Cardiac septum (tissue), 1 donor: ENCODE measurements at places on chromosomes 2 and 18.

GRCh38 chr2:112493858-112494648 is 12.1 kb downstream of the TTL start:
- DNase-seq: no peak

- DNase-seq: no peak
These were observed 152.6 kb upstream of the FSHR start for GRCh38 chr2:49306925-49307324.

DNA sequence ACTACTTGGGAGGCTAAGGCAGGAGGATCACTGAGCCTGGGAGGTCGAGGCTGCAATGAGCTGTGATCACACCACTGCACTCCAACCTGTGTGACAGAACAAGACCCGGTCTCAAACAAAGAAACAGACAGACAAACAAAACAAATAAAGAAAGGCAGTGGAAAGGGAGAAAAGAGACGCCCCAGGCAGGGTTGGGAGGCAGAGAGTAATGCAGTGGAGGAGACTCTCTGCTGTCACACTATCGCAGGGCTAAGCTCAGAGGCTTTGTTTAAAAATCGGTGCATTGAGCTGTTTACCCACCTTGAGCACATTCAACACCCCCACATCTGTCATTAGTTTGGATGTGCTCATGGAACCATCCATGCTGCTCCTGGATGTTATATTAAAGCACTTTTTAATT is 84.2 kb upstream of the RMP24 start:
- DNase-seq: no peak

GRCh38 chr2:211737282-211737681 is 801.3 kb downstream of the ERBB4 start:
- DNase-seq: no peak

DNA sequence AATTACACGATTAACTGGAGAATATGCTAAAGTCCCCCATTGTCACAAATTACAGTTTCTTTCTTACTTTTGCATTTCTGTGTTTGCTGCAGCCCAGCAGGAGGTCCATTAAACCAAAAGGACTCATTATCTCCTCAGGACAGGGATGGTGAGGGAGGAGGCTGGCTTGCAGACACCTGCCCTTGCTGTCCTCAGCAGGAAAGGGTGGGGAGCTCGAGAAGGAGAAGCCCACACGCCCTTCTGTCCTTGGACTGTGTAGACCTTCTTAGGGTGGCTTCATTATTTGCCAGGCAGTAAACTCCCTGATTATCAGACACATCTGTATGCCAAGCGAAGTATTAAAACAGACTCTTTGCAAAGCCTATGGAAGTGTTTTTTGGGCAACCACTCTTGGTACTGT is 196.0 kb downstream of the LDLRAD4 start:
- no peak for DNase-seq

GRCh38 chr2:189163889-189164288 is 15.7 kb downstream of the COL5A2 start:
- DNase-seq: no peak

DNA sequence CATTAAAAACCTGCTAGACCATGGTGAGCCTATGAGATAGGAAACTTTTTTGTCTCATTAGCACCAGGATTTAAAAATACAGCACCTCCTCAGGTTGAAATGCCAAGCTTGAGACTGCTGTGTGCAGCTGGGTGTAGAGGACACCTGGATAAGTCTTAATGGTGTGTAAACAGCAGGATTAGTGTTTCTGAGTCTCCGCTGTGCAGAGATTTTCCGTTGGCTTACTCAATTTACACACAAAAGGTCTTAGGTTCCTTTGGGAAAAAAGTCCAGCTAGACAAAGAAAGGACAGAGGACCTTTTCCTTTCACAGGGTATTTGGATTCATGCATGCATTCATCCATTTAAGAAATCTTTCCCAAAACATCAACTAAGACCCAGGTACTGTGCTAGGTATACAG is 168.1 kb downstream of the NRXN1 start:
- no peak for DNase-seq

GRCh38 chr2:6224267-6224666 is 532.1 kb downstream of the SOX11 start:
- no peak for DNase-seq

GRCh38 chr2:20339012-20339411 is 11.6 kb downstream of the PUM2 start:
- no peak for DNase-seq

GRCh38 chr2:204033611-204034495 is 97.3 kb downstream of the ICOS start:
- no peak for DNase-seq

- DNase-seq: no peak
These were observed 125.6 kb downstream of the GRB14 start for GRCh38 chr2:164495491-164496223.

DNA sequence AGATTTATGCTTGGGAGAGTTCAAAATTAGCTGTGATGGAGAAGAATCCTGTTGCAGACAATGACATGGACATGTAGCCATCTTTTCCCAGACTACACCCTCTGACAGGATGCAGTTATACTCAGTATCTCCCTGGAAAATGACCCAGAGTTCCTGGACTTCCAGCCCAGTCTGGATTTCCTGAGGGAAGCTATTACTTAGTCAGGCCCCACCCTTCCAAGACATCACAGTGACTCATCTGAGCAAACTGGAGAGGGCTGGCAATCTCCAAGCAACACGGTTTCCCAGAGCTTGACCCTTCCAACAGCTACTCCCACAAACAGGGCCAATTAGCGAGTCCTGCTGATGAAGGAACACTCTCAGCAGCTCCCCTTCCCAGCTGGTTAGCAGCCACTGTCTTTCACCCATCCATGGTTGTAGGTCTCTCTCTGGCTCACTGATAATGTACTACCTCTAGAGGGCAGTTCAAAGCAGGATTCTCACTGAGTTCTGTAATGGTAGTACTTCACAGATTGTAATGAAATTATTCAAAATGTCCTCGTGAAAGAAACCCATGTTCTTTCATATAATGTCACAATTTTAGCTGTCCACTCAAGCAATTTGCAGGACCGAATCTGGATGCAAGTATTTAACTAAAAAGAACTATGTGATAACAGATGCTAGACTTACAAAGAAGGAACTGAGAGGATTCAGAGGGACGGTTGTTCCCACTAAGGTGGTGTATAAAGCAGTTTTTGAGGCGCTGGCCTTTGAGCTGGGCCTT is 110.2 kb downstream of the MDH1 start:
- no peak for DNase-seq

DNA sequence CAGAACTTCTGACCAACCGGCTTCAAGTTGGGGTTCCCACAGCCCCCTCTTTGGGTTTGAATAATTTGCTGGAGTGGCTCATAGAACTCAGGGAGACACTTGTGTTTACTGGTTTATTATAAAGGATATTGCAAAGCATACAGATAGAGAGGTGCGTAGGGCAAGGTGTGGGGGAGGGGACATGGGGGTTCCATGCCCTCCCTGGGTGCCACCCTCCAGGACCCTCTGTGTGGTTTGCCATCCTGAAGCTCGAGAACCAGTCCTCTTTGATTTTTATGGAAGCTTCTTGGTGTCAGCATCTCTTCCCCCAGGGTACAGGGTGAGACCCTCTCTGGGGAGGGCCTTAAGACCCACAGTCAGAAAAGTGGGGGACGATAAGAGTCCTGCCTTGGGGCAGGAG is 38.8 kb downstream of the ITGB1BP1 start:
- DNase-seq: no peak

- no peak for DNase-seq
These were observed 7.9 kb downstream of the MTERF4 start for GRCh38 chr2:241094172-241094571.

- no peak for DNase-seq
These were observed 36.2 kb downstream of the CCBE1 start for GRCh38 chr18:59660786-59661743.

DNA sequence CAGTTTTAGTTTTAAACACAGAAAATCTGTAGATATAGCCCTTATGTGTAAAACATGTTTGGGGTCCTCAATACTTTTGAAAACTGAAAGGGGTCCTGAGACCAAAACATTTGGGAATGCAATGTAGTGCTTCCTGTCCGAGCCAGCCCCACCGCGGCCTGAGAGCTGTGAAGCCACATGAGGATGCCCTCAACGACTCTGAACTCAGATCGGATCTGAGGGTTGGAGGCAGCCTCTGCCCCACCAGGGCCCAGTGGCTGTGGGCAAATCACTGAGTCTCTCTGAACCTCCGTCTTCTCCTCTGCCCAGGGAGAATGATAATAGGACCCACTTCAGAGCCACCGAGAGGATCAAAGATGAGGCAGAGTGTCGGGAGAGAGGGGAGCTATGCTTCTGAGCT is 33.4 kb upstream of the HPCAL1 start:
- DNase-seq: peak; percentile 46

DNA sequence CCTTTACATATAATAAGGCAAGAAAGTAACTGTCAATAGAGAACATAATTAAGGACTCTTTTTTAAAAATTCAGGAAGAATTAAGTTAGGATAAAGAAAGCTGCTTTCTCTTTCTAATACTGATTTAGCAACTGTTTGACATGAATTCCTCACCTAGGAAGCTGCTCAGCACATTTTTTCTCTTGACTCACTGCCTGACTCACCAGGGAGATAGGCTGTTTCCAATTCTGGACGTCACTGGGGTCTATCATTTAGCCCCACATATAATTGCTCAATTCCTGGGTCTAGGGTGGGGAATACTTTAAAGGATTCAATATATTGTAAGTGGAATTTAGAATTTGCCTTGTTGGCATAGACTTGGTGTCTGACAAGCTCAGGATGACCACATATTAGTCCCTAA is 50.8 kb upstream of the UGP2 start:
- DNase-seq: no peak

GRCh38 chr2:236552212-236552542 is 17.4 kb upstream of the ACKR3 start:
- no peak for DNase-seq

DNA sequence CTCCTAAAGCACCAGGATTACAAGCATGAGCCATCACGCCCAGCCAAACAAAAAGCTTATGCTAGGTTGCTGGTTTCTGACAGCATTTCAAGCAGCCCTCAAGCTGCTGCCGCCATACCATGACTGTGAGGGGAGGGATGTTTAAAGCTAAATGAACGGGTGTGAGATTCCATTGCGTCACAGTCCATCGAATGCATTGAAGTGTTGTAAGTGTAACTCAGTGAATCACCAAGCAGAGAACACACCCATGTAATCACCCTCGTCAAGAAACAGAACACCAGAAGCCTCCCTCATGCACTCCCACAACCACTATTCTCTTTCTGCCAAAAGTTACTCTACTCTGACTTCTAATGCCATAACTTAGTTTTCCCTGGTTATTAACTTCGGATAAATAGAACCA is 32.8 kb upstream of the MC5R start:
- DNase-seq: no peak

DNA sequence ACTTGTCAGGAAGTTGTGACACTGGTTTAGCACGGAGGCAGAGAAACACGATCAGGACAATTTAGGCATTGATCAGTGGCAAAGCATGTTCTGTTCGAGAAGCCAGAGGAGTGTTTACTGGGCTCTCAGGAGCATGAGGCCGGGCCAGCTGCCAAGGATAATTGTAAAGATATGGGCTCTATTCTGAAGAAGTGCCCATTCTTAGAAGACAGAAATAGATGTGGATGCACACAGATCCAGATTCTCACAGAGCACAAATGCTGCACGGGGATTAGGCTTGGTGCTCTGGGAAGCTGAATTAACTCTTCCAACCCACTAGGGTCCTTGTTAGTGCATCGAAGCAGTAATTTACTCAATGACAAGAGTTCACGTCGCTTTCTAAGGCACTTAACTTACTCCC is 16.2 kb downstream of the AFF3 start:
- DNase-seq: no peak

GRCh38 chr18:22528291-22528690 is 110.6 kb upstream of the CTAGE1 start:
- DNase-seq: no peak

DNA sequence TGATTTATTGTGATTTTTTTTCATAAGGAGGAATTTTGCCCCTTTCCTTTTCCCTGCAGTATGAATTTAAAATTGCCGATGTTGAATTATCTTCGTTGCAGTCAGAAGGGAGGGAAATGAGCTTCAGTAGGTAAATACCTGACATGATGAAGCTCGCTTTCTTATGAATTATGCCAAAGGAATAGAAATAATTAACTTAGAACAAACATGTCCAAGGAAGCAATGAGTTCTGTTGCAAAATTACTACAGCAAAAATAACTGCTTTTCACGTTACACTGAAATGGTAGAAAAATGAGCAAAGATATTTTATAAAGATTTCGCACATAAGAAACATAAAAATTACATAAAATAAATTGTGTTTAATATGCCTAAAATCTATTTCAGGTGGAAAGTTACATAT is 91.1 kb upstream of the ZNF804A start:
- DNase-seq: no peak

DNA sequence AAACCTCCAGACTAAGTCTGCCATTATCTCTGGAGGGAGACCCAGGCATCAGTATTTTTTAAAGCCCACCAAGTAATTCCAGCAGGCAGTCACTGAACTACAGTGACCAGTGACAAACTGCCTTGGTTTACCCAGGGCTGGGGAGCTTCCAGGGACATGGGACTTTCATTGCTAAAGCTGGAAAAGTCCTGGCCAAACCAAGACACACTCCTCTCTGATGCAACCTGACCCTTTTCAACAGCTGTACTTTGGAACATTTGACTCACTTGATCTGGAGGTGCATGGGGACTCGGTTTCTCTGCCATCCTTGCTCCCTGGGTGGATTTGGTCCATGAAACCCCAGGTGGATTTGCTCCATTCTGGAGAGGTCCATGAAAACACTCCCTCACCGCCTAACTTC is 7.0 kb downstream of the MRO start:
- DNase-seq: no peak

DNA sequence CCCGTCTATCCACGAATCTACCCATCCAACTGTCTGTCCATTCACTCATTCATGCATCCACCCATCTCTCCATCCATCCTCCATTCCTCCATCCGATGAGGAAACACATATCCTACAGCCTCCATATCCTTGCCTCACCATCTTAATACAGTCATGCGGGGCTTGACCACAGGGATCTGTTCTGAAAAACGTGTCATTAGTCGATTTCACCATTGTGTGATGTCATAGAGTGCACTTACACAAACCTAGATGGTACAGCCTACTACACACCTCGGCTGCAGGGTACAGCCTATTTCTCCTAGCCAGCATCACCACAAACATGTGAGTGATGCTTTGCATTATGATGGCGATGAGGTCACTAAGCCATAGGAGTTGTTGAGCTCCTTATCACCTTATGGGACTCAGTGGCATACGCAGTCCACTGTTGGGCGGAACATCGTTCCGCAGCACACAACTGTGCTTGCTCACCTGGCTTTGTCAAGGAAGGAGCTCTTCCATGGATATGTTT is 1.9 kb upstream of the NT5DC4 start:
- no peak for DNase-seq

DNA sequence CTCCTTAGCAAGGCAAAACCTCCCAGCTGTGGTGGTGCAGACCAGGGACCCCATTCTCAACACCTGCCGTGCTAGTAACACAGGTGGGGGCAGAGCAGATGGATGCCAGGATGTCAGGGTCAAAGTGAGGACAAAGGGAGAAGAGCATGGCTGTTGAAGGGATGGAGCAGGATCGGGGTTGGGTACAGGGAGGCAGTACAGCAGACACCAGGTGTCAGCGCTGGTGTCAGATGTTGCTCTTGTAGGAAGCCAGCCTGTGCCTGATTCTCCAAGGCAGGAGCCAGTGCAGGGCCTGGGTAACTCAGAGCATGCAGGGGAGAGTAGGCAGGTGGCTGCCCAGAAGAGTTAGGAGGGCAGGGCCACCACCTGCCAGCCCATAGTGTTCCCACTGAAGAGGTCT is 222.1 kb upstream of the SPRED2 start:
- no peak for DNase-seq
